Stimulated activated CD4-positive, alpha-beta T cell treated with anti-CD3 and anti-CD28 coated beads, Interleukin-1b, Interleukin-23, amount 100 ng/mL, for 48 hours (primary cell): ENCODE measurements at places on chromosomes 2 and 18.

GRCh38 chr2:237053066-237053465 is 32.6 kb upstream of the COPS8 start:
- no peak for DNase-seq

DNA sequence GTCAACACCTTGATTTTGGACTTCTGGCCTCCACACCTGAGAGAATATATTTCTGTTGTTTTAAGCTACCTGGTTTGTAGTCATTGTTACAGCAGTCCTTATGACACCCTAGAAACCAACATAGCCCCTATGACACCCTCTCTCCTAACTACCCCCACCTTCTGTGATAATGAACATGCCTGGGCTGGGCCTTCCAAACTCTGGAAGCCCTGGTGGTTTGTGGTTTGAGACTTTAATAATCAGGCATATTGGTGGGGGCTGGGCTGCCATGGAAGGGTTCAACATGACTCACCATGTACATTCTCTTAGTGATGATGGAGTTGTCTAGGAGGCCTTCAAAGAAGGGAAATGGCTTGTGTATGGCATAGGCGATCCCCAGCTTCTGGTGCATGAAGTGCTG is 3.3 kb downstream of the SP110 start:
- no peak for DNase-seq

GRCh38 chr2:119809339-119810048 is 49.8 kb downstream of the PTPN4 start:
- DNase-seq: no peak

- no peak for DNase-seq
Observed at GRCh38 chr2:45583977-45584376, 27.1 kb downstream of the SRBD1 start.

GRCh38 chr2:235091421-235091820 is 139.6 kb downstream of the SH3BP4 start:
- no peak for DNase-seq

DNA sequence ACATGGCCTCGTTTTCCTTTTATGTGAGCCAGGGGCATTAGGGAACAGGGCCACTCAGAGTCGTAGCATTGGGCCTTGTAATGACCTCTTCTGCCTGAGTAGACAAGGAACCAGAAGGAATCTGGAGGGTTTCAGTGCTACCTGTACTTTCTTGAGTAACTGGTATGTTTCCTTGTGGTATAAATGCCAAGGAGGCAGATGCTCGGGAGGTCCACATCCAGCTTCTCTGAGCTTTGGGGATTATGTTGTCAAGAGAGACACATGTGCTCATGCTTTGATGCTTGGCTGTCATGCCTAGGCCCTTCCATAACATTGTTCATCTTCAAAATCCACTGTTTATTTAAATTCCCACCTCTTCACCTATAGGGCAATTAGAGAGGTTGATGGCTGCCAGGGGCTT is 26.3 kb downstream of the FOSL2 start:
- no peak for DNase-seq

DNA sequence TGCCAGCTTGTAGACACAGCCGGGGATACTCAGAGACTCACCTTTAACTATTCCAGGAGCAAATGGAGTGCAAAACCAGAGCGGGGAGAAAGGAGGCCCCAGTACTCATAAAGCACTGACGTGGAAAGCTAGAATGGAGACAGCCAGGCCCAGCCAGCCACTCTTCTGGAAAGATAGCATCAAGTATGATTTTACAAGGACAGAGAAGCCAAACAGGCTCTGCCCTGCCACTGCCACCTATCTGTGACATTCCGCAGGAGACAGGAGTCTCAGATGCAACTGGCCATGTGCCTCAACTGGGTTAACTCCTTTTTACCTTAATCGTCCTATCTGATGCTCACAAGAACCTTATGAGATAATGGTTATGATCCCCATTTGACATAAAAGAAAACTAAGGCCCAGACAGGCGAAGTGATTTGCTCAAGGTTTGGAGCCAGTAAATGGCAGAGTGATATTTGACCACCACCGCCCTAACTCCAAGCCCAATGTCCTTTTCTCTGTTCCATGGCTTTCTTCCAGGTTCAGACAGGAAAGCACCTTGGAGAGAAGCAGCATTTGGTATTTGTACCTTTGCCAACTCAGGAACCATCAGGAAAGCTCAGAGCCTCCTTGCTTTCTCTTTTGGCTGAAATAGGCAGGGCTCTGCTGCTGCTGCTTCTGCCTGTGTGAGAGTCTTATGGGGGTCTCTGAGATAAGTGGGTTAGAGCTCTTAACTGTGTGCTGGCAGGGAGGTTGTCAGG is 15.6 kb downstream of the KIF3C start:
- DNase-seq: no peak

- no peak for DNase-seq
Observed at GRCh38 chr2:99338029-99338585, 918 bp downstream of the EIF5B start.

DNA sequence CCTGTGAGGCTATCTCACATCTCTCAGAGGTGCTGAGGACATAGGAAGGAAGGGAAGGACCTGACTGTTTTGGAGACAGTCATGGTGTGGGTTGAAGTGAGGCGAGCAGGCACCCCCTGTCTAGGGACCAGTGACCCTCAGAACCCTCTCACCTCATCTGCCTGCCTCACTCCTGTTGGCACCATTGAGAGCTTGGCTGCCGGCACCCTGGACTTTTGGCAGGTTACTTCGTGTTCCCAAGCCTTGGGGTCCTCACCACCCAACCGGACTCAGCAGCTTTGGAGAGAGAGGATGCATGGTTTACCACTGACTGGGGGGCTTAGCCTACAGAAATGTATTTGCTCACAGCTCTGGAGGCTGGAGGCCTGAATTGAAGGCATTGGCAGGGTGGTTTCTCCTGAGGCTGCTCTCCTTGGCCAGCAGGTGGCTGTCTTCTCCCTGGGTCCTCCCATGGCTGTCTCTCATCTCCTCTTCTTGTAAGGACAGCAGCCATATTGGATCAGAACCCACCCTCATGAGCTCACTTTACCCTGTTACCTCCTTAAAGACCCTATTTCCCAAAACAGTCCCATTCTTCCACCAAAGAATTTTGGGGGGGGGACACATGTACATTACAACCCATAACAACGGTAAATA is 142.0 kb downstream of the TSN start:
- peak; percentile 25 for DNase-seq

DNA sequence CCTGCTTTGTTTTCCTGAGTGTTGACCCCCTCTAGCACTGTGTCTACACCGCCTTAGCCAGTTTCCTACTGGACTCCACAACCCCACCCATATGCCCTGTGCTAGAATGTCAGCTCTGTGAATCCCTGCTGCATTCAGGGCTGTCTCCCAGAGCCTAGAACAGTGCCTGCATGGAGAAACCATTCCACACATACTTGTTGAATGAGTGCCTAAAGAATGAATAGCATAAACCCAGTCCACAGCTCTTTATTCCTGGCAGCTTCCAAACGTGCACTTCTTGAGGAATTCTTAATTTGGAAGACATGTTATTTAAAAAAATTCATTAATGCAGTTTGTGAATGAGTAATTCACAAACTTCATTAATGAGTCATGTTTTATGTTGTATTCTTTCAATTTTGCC is 6.5 kb upstream of the NAPG start:
- DNase-seq: no peak

DNA sequence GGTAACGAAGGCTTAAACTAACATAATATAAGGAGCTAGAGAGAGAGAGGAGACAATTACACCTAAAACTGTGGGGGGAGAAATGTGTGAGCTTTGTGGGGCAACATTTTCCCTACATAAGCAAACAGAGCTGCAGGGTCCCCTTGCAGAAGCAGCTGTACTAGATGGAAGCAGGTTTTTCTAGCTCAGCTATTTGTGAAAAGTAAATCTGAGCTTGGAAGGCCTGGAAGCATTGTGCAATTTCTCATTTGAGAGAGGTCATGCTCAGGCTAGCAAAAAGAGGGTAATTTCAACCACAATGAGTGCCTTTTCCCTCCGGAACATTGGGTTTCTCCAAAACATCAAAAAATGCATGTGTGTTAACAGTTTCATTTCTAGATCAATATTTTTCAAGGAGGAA is 130.0 kb downstream of the ARL4C start:
- no peak for DNase-seq

DNA sequence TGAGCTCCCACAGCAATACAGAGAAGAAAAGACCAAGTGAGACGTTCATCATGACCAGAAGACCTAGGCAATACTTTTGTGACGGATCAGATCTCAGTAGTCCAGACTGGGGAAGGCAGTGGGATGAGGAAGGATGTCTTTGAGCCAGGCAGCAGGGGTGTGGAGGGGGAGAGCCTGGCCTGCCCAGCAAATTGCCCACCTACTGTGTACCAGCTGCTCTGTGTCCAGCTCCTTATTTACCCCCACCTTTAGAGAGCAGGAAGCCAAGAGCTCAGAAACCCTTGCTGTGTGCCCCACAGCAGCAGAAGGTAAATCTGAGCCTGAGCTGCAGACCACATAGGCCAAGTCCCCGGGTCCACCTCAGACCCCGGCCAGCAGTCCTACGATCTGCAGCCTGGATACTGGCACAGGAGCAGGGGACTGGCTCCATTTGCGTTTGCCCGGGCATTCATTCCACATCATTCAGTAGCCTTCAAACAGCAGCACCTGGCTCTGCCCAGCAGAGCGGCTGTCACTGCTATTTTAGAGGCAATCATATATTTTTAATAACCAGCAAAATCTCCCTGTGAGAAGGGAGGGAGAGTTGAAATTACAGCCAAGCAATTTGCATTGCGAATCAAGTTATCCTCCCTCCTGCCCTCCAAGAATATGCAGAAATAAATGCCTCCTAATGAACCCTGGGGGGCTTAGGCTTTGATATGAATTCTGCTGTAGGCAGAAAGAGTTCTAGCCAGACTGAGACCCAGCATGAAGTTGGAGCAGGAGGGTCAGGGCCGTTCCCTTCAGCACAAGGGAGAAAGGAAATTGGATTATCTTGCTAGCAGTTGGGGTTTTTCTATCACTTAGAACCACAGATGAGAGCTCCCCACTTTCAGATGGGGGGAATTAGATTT is 110.0 kb upstream of the FZD7 start:
- no peak for DNase-seq

DNA sequence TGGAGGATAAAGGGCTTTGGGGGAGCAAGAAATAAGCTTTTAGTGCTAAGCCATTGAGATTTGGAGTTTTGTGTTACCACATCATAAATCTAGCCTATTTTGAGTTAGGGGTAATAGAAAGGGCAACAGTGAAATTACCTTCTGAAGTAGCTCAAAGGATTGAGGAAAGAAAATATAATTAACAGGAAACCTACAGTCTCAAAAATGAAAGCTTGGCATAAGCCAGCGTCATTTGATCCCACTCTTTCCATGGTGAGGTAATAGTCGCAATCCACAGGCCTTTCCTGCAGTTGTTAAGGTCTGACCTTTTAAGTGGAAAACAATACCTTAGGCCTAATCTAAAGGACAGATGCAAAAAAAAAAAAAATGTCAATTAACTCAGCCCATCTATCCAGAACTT is 182.7 kb downstream of the UXS1 start:
- no peak for DNase-seq

DNA sequence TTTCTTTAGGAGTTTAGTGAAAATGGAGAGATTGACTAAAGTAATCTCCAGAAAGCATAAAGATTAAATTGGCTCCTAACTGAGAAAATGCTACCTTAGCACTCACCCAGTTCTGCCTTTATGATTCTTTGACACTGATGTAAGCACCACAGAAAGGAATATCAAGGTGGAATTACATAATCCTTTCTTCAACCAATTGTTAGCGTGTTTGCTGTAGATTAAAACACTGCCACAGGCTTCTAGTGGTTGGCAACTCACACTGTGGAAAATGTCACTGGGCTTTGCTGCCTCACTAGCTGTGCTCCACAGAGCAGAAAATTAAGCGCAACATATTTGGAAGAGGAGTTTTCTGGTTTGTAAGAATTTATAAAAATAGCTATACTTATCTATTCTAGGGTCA is 104.1 kb downstream of the DLGAP1 start:
- DNase-seq: no peak
